Muscle of leg (tissue), 16 donors: ENCODE measurements at places on chromosomes 11 and 22. TPM values are rescaled to one million over a fixed set of nuclear protein-coding genes. Genes with fewer than 3 reads are reported as not detected.
A peak's percentile ranks its signal among the peaks of the same experiment; 100 is the strongest.

DNA sequence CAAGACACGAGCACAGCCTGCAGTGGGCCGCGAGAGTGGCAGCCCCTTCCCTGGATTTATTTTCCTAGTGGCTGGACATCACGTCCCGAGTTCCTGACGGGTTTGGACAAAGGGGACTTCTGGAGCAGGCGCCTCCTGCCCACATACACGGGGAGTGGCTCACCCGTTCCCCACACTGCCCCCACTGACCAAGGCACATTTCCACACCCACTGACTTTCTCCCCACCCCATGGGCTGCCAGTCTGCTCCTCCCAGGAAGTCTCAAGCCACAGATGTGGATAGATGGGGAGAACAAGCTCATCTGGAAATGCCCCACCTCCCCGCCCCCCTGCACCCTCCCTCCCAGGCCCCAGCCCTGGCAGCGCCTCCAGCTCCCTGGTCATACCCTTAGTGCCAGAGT lies 34.0 kb upstream of the FADD start:
- DNase-seq, result no peak

GRCh38 chr11:33383075-33383919 lies 126.1 kb downstream of the HIPK3 start:
- peak; percentile 8 for DNase-seq

- DNase-seq, result no peak
Measured at GRCh38 chr22:23691748-23692423, 1.1 kb downstream of the RGL4 start.

DNA sequence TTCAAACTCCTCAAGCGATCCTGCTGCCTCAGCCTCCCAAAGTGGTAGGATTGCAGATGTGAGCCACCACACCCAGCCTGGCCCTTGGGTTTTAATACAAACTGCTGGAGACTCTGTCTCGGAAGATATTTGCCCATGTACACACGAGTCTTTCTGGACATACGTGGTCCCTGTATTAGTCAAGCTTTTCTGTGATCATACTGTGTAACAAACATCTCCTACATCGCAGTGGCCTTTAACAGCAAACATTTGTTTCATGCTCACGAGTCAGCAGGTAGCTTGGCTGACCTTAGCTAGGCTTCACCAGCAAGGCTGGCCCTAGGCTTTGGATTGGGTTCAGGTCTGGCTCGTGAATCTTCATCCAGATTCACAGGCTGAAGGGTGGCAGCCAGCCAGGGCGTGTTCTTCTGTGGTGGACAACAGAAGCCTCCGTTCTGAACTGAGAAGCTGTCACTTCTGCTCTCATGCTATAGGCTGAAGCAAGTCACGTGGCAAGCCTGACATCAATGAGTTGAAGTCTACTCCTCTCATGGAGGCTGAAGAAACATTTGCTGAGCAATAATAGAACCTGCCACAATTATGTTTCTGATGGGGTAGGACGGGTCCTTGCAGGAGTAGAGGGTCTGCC lies 8.8 kb downstream of the KIAA1671 start:
- DNase-seq, result no peak

The TMPRSS6 gene
- polyA plus RNA-seq, result 0.08 TPM

DNA sequence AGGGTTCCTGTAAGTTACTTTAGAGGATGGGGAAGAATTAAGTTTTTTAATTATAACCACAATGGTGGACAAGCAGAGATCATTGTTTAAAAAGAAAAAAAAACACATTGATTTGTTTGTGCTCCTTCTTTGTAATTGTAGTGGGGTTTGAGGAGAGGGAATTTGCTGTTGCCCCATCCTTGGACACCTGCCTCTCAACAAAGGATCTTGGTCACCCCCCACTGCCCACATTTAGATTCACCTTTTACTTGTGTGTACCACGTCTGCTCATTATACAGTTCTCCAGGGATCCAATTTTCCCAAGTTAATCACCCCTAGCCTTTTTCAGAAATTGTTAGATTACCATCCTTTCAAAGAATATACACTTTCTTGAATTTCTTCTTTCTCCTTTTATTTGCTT lies 53.0 kb downstream of the DNAJC24 start:
- no peak for DNase-seq

The OR52E2 gene
- not detected for polyA plus RNA-seq

The APOL1 gene
- 3.8 TPM for polyA plus RNA-seq

GRCh38 chr11:41146326-41146725 lies 313.1 kb downstream of the LRRC4C start:
- no peak for DNase-seq

DNA sequence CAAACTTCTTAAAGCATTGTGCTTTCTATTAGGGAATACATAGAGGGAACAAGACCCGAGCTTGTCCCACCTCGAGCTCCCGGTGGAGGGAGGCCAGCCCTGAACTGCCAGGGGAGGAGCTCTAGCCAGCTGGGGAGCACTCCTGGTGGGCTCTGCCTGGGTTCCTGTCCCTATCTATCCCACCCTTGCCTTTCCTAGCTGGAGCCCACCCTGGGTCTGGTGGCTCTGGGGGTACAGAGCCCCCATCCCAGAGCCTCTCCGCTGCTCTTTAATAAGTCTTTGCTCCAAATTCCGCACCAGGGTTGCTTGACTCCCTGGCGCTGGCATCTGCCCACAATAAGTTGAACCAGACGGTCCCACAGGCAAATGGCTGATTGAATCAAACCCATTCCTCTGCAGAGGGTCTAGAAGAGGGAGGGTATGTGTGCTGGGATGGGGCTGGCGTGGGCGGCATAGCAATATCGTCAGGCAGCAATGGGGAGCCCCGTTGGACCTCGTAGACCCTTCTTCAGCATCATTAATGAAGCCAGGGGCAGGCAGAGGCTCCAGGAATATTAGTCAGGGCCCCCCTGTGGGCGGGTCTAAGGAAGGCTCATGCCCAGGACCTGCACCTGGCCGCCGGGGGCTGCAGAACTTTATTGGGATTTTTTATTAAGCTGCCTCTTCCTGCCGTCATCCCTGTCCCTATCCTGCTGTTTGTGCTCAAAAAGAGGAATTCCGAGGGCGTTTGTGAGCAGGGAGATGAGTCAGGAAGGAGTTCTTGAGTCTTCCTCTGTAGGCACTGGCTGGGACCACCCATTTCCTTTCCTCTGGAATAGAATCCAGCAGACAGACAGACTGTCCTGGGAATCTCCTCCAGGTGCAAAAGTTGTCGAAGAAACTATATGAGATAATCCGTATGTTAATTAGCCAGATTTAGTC lies 38.5 kb upstream of the RIC3 start:
- peak; percentile 20 for DNase-seq

- peak; percentile 14 for DNase-seq
Measured at GRCh38 chr11:33177676-33178336, 16.5 kb upstream of the CSTF3 start.

The BET1L gene
- 38.5 TPM for polyA plus RNA-seq

The OR4C3 gene
- polyA plus RNA-seq, result not detected

- no peak for DNase-seq
Measured at GRCh38 chr22:29044657-29045176, 16.9 kb downstream of the C22orf31 start.

- no peak for DNase-seq
Measured at GRCh38 chr22:49586873-49587272, 240.8 kb downstream of the BRD1 start.

- DNase-seq, result no peak
Measured at GRCh38 chr22:41862160-41862529, 29.2 kb downstream of the SREBF2 start.
